ENCODE measurements at places on chromosomes 4 and X. TPM values are rescaled to one million over a fixed set of nuclear protein-coding genes. Genes with fewer than 3 reads are reported as not detected.

DNA sequence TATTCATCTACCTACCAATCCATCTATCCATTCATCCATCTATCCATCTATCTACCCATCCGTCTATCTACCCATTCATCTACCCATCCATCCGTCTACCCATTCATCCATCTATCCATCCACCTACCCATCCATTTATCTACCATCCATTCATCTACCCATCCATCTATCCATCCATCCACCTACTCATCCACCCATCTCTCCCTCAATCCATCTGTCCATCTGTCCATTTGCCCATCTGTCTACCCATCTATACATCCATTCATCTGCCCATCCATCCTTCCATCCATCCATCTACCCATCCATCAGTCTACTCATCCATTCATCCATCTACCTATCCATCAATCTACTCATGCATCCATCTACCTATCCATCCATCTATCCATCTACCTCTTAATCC lies 126.8 kb upstream of the PSAPL1 start:
- DNase-seq, result no peak

GRCh38 chrX:68672581-68673318 lies 25.3 kb downstream of the STARD8 start:
- DNase-seq, result no peak

TIGD2 gene
- 12.0 TPM for total RNA-seq

DNA sequence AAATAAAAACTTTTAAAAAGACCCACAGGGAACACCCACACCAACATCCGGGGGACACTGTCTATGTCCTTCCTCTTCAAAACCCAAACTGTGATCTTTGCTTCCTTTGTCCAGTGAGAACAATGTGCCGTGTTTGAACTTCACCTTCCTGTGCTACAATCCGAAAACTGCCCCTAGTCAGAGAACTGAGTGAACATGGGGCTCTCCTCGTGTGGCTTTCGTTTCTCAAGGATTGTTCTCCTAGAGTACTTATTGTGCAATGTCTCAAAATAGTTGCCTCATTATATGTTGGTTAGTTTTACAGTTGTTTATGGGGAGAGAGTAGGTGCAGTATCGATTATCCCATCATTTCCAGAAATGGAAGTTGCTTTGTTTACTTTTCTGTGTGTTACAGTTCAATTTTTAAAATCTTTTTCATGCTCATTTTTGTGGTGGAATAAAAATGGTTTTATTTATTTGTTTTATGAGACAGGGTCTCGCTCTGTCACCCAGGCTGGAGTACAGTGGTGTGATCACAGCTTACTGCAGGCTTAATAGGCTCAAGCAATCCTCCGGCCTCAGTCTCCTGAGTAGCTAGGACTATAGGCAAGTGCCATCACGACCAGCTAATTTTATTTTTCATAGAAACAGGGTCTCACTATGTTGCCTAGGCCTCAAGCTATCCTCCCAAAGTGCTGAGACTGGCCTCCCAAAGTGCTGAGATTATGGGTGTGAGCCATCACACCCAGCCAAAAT lies 29.9 kb downstream of the RBMX start:
- no peak for DNase-seq

GRCh38 chr4:2731907-2732317 lies 24.2 kb downstream of the TNIP2 start:
- DNase-seq, result no peak

GRCh38 chr4:41102414-41103092 lies 111.8 kb downstream of the APBB2 start:
- no peak for DNase-seq

DNA sequence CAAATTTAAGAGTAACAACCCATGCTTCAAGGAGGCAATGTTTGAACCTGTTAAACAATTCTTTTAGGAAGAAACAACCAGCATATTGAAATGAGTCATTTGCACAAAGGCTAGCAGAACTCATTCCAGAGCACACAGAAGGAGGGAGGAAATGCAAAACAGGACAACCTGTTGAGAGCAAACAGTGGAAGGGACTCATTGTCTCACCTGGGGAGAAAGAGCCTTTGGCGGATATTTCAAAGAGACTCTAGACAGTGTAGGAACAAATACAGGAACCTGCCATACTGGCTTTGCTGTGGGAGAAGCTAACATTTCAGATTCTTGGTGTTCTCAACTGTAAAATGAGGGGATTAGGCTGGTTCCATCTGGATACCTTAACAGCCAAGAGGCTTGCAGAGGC lies 14.8 kb upstream of the RASGEF1B start:
- no peak for DNase-seq

NXT2 gene
- 23.4 TPM for total RNA-seq

ZMAT1 gene
- total RNA-seq, result 7.2 TPM

GRCh38 chr4:114464726-114465272 lies 133.8 kb upstream of the UGT8 start:
- no peak for DNase-seq

GRCh38 chr4:139005774-139006173 lies 9.8 kb upstream of the NOCT start:
- no peak for DNase-seq

DNA sequence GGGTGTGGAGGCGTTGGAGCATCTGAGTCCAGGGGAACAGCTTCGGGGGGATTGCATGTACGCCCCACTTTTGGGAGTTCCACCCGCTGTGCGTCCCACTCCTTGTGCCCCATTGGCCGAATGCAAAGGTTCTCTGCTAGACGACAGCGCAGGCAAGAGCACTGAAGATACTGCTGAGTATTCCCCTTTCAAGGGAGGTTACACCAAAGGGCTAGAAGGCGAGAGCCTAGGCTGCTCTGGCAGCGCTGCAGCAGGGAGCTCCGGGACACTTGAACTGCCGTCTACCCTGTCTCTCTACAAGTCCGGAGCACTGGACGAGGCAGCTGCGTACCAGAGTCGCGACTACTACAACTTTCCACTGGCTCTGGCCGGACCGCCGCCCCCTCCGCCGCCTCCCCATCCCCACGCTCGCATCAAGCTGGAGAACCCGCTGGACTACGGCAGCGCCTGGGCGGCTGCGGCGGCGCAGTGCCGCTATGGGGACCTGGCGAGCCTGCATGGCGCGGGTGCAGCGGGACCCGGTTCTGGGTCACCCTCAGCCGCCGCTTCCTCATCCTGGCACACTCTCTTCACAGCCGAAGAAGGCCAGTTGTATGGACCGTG lies 2.2 kb downstream of the AR start:
- DNase-seq, result no peak
